CMK (cell line): ENCODE measurements at places on chromosomes 6 and 20.

DNA sequence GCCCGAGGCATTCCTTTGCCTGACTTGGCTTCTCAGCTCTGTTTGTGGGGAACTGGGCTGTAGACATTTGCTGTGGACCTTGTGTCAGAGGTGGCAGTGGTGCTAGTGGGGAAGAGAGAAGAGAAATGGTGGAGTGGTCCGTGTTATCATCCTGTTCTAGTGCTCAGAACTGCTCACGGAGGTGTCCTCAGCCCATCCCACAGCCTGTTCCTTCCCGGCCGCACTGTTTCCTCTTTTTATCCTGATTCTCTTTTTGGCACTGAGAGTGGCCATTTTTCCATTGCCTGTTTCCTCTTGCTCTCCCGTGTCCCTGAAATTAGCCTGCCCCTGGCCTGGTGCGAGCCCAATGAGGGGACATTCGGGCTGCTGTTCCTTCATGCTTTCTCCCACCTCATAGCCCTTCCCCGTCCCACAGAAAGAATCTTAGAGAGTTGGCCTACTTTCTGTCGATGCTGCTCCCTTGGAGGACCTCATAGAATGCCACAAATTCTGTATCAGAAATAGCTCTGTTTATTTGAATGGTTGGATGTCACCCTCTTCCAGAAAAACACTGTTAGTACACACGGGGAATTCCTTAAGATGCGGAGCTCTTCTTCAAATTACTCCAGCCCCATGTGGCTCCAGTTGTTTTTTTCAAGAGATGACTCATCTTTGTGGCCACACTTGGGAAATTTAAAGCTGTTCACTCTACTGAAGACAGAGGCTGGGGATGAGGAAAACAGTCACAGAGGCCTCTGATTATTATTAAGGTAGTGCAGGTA, 26.1 kb downstream of the FARS2 start:
- no peak for DNase-seq

DNA sequence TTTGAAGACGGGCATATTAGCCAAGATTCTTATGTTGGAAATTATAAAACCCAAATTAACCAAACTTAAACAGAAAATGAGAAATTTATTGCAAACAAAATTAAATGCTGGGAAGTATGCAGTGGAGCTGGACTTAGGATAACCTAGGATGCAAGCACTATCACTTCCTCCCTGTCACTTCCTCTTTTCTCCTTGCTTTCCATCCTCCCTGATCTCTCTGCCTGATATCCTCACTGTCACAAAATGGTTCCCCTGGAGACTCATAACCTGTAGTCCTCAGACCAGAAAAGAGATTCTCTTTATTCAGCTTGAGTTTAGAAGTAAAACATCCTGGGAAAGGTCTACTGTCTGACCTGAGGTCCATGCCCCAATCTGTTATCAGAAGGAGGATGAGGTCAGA, 7.4 kb upstream of the KLHL32 start:
- no peak for DNase-seq

DNA sequence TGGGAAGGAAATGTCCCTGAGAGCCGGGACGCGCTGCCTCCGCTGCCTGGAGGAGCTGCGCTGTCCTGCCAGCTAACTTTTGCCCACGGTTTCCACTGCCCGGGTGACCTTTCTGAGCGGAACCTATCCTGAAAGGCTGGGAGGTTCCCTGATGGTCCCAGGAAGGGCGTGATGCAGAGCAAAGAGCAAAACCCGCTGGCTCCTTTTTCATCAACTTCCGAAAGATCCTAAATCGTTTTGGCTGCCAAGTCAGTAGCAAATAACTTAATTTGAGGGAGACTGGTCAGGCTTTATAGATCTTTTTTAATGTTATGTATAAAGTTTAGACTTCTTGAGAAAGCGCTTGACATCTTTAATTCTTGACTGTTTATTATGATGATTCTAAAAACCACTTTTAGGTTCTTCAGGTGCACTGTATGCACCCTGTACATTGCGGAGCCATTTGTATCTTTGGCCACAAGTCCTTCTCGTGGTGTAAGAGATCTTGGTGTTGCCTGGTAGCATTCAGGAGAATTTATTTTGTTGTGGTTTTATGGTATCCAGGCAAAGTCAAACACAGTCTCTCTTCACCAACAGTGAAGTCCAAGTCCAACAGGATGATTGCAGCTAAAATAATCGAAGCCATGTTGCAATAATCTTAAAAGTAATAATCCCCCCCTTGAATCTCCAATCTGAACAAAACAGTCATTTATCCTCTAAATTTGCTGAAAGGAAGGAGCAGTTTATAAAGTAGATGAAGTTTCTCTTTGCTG, at the start of gene SYNE1:
TSS of gene SYNE1 (minus strand) at position 67 of the 752 bp plus-strand sequence. CDS start 9,031 bp downstream, outside the sequence.
- no peak for DNase-seq

GRCh38 chr20:56761393-56761792, 132.3 kb downstream of the TFAP2C start:
- no peak for DNase-seq

DNA sequence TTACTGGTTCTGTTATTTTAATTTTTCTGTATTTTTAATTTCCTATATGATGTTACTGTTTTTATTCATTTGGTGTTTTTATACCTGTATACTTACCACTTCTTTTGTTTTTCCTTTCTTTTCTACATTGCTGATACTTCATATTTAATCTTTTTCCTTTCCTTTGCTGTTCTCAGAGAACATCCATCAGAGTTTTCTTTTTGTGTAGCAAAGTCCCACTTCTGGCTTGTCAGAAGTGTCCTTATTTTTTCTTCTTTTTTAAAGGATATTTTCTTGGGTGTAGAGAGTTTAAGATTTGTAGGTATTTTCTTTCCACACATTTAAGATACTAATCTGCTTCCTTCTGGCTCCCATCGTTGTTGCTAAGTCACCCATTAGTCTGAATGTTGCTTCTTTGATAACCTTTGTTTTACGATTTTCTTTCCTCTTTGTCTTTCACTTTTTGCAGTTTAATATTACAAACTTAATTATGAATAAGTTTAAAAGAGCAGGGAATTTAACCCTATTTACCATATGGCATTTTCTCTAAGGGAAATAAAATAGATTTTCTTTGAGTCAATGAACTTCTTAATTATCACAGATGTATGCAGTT, 18.5 kb downstream of the CD2AP start:
- DNase-seq = no peak

GRCh38 chr6:127341471-127342202, 1.8 kb downstream of the ECHDC1 start:
- no peak for DNase-seq

- DNase-seq = no peak
Observed at GRCh38 chr6:167420177-167420576, 95.3 kb downstream of the TTLL2 start.

DNA sequence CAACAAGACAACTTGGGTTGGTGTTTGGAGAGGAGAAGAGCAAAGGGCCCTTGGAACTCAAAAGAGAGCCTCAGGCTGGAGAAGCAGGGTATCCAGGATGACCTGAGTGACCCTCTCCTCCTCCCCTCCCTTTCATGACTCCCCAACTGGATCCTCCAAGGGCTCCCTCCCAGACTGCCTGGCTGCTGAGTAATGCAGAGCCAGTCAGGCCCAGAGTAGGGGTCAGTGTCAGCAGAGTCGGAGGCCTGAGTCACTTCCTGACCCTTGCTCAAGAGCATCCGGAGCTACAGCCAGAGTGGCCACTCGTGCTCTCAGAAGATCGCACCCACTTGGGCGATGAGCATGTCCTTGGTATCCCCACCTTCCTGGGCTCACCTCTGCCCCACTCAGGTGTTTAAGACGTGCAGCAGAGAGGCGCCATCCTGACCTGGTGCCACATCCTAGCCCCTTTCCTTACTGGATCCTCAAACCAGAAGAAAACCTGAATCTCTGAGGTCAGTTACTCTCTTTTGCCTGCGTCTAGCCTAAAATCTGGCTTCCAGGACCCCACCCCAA, 2.8 kb upstream of the MAPK13 start:
- DNase-seq = no peak

GRCh38 chr20:17595856-17596255, 26.0 kb downstream of the DSTN start:
- DNase-seq = no peak

GRCh38 chr6:71248306-71248765, 40.3 kb upstream of the OGFRL1 start:
- DNase-seq = no peak

GRCh38 chr6:155157101-155157500, 106.7 kb upstream of the CLDN20 start:
- DNase-seq = no peak

DNA sequence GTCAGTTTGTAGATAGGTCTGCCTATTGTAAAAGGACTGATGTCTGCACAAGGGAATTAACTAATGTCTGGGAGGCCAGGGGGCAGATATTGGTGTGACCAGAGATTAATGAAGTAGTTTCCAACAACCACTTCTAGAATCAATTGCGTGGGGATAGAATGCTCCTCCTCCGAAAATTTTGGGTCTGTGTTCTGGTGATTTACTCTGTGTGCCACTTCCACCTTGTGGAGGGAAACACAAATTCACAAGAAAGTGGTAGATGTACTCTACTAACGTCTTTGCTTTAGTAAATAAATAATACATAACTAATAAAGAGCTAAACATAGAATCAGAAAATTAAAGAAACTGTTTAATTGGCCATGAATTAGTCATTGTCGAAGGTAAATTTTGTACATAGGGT, 25.5 kb downstream of the TMEM14A start:
- no peak for DNase-seq

- DNase-seq = no peak
Observed at GRCh38 chr6:54988576-54988975, 142.0 kb downstream of the FAM83B start.

DNA sequence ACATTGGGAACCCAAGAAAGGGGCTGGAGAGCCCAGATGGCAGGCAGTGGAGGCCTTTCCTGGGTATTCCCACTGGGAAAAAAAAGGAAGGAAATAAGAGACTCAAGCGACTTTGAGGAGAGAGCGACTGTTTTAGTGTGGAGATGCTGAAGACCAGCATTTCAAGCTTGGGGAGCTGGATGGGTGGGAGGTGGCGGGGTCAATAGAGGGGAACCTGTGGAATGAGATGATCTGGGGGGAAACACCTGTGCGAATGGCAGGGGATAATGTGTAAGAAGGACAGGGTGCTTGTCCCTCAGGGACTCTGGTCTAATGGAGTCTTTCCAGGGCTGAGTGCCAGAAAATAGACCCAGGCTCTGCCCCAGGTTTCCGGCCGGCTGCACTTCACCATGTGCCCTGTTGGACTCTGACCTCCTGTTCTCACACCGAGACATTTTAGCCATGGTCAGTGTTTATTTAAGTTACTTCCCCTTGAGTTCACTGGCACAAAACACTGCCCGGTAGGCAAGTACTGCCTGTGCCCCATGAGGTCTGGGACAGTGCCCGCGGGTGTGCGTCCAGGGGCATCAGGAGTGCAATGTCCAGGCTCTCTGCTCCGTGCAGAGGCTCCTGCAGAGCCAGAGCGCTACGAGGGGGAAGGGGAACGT, 50.4 kb upstream of the NKX2-2 start:
- no peak for DNase-seq

GRCh38 chr6:135185483-135185882, 4.4 kb downstream of the MYB start:
- DNase-seq = no peak
